ENCODE measurements at places on chromosomes 4 and X.

DNA sequence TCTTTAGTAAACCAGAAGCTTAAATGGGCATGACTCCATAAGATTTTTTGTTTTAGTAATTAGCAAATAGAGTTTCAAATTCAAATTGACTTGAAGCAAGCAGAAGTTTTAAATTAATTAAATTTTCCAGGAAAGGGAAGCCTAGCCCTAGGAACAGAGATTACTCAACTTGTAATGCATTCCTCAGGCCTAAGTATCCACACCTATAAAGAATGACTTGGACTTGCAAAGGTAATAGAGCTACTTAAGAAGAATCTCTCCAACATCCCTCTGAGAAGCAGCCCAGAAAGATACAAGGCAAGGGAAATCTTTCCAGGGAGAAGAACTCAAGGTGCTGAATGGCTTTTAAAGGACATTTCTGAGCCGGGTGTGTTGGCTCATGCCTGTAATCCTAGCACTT lies 16.9 kb upstream of the TMPRSS11E start:
- DNase-seq = no peak

DNA sequence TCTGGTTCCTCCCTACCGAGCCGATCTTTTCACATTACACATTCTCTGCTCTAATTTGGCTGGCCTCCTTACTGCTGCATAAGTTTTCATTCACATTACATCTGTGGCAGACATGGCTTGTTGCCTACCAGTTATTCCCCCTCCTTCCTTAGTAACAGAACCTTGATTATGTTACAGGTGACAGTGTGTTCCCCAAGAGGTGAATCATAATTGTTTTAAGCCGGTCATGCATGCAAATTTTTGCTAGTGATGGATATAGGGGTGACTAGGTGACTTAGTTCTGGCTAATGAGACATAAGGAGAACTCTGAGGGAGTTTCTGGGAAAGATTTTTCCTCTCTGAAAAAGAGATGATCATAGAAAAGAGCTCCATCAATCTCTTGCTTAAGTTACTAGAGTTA lies 8.4 kb upstream of the LAMP2 start:
- no peak for DNase-seq

- no peak for DNase-seq
These were observed 10.1 kb downstream of the SNX12 start for GRCh38 chrX:71057848-71058530.

GRCh38 chrX:8349816-8350544 lies 114.7 kb upstream of the VCX3B start:
- no peak for DNase-seq

DNA sequence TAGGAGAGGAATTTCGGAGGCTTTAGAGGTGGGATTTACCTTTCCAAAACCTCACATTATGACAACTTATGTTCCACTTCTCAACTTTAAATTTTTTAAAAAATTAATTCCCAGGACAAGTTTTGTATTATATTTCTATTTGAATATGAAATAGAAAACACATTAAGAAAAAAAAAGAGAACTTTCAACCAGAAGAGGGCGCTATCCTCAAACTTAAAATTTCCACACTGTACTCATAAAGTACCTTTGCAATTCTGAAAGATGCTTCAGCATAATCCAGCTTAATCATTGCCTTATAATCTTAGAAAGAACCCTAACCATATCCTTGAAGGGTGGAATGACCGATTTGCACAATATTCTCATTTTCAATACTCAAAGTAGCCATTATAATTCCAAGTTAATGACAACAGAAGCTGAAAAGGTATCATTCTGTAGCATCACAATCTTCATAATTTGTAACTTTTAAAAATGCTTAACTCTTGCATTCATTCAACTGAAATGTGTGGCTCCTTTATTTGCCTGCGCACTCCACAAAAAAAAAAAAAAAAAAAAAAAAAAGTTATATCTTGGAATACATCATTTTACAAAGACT lies 158.0 kb downstream of the KCNIP4 start:
- no peak for DNase-seq

Measured in activated CD4-positive, CD25-positive, alpha-beta regulatory T cell treated with anti-CD3 and anti-CD28 coated beads, Interleukin-2, amount 50 U/mL, for 16 hours (primary cell).